ENCODE measurements at places on chromosomes 7 and 10.
A peak's percentile ranks its signal among the peaks of the same experiment; 100 is the strongest.

DNA sequence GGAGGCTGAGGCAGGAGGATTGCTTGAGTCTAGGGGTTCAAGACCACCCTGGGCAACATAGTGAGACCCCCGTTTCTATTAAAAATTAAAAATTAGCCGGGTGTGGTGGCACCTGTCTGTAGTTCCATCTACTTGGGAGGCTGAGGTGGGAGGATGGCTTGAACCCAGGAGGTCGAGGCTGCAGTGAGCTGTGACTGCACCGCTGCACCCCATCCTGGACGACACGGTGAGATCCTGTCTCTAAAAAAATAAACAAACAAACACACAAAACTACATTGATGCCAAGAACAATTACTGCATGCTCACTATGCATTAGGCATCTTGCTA is 761 bp upstream of the CHST12 start:
- DNase-seq = no peak

DNA sequence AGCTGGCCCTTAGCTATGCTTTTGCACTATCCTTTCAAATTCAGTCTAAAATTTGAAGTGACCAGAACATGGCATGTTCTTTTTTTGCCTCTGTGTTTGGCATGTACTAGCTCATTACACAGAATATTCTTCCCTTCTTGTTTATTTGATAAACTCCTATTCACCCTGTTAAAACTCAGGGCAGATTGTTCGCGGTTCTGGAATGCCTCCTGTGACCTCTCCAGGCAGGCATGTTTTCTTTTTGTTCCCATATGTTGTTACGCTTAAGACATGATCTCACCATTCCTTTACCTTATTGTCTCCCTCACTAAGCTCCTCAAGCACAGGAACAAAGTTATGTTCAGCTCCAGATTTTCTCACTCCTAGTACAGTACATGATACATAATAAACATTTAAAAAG is 181.7 kb downstream of the CCSER2 start:
- DNase-seq = peak; percentile 59

DNA sequence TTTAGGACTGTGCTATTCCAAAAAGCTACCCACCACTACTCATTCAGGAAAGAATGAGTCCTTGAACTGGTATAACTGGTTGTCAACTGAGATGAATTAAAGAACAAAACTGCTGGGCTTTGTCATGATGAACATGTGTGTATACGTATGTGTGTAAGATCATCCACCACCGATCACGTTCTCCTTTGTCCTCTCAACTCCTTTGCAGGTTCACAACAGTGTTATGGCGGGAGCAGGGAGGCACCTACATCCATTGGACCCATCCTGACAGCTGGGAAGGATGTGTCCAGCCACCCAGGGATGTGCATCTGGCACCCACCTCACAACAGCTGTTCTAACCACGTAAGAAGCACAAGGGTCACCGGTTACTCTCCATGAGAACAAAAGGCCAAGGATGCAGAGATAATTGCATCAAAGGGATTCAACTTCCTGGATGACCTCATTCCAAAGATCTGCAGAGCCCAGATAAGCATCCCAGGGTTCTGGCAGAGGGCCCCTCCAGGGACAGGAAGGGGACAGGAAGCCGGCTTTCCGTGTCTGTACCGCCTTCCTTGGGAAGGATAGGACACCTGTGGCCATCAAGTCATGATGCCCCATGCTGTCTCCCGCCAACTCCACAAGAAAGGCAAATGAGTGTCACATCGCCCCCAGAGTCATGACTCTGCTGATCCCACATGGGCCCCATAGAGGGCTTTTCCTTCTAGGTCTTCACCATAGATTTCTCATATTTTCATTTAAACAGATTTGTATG is 66.1 kb downstream of the STEAP1B start:
- DNase-seq = no peak

GRCh38 chr7:87448388-87448787 is 27.1 kb downstream of the ABCB4 start:
- no peak for DNase-seq

DNA sequence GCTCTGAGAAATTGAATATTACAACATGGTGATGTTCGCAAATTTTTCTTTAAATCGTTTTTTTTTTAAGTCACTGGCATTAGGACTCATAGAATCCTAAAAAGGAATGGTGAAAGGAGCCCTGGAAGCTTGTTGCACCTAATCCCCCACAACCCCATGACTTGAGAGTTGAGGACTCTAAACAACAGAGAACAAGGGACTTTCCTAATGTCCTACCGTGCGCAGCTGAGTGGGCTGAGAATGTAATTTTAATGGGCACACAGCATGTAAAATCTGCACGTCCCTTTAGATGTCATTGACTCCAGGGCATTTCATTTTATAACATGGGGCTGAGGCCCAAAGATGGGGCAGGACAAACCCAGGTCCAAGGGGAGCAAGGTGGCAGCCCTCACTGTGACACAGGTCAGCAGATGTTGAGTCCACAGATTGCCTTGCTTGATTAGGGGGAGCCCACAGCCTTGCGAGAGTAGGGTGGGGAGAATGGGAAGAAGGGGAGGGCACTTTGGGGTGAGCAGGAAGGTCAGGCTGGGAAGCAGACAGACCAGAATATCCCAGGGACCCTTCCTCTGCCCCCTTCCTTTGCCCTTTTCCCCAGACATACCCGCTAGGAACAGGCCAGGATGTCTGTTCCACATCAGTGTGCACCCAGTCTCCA is 208.4 kb upstream of the ZMIZ1 start:
- DNase-seq = no peak

- no peak for DNase-seq
Observed at GRCh38 chr10:10860455-10860976, 157.2 kb upstream of the CELF2 start.

GRCh38 chr10:69759641-69760040 is 42.1 kb upstream of the COL13A1 start:
- DNase-seq = peak; percentile 20

GRCh38 chr7:141076377-141076776 is 2.5 kb downstream of the TMEM178B start:
- DNase-seq = no peak

DNA sequence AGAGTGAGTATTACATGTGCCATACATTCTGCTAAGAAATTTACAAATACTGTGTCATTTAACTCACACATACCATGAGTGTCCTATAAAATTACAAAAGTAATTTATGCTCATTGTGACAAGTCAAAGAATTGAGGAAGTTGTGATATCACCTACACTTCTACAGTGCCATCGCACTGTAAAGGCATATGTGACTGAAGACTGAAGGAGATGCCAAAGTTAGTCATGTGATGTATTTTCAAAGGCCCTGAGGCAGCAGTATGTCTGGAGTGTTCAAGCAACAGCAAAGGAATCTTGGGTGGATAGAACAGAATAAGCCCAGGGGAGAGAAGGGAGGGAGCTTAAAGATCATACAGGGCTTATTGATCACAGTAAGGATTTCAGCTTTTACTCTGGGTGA is 176.8 kb downstream of the WNT2 start:
- no peak for DNase-seq
